HCT116 (cell line): ENCODE measurements at places on chromosomes 7 and 10. TPM values are rescaled to one million over a fixed set of nuclear protein-coding genes. Genes with fewer than 3 reads are reported as not detected.

GRCh38 chr7:158321056-158321700 lies 266.4 kb downstream of the PTPRN2 start:
- no peak for DNase-seq

DNA sequence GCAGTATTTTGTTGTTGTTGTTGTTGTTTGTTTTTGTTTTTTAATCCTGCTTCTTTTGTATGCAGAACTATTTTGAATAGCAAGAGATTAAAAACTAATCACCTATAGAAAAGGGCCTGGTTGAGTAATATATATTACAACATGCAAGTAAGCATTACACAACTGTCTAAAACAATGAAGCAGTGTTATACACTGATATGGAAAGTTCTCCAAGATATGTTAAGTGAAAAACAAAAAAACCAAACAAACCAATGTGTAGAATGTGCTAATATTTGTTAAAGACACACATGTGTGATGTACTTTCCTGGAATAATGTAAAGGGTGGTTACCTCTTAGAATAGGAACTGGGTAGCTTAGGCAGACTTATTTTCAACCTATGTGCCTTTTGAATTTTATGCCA lies 117.4 kb downstream of the ZNF365 start:
- no peak for DNase-seq

- no peak for DNase-seq
These were observed 9.6 kb downstream of the NEURL1 start for GRCh38 chr10:103502849-103503660.

The NSUN5 gene
- 70.4 TPM for total RNA-seq

- DNase-seq = no peak
These were observed 286.7 kb downstream of the DPP6 start for GRCh38 chr7:154338701-154339506.

DNA sequence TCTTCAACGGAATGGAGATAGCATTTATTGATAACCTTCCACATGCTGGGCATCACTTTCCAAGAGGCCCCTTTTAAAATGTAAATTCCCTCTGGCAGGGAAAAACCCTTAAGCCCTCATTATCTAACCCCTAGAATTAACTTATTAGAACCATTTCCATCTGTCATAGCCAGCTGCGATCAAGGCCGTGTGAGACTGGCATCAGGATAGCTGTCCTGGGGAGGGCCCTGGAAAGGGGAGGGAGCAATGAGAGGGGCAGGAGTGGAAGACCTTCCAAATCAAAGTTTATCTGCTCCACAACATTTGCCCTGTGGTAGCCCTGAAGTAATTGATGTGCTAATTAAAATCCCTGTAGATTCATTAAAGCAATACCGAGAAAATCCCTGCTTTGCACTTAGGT lies 45.0 kb upstream of the JAZF1 start:
- DNase-seq = no peak

The MGAM2 gene
- 0.05 TPM for total RNA-seq

DNA sequence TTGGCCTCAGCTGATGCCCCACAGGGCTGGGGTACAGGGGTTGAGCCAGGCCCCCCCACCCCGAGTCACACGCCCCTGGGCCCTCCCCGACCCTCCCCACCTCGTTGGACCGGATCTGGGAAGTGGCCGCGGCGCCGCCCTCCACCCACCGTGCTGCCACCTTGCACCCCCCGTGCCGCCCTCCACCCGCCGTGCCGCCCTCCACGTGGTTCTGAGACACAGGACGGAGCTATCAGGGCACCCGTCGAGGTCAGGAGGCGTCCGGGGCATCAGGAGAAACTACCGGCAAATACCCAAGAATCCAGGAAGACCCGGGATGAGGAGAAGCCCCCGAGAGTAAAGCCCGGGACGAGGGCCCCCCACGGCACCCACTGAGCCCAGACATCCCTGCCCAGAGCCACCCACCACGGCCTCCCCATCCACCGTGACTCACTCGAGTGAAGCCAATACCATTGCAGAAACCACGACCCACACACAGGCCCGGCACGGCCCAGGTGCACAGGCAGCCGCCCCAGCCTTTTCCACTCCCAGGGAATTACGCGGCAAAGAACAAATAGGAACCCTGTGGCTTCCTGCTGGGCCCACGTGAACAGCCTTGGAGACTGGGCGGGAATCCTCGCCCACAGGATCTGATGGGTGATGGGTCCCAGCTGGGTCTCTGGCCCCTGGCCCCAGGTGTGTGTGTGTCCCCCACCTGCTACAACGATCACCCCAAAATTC lies 34.0 kb downstream of the ADAP1 start:
- DNase-seq = no peak

The UNC5B gene
- 22.0 TPM for total RNA-seq

The PRPS1L1 gene
- total RNA-seq = not detected

- DNase-seq = no peak
These were observed 4.9 kb downstream of the ZNF277 start for GRCh38 chr7:112211348-112211907.

The HPS1 gene
- 64.3 TPM for total RNA-seq

- peak; percentile 77 for DNase-seq
These were observed 118.3 kb downstream of the CCDC71L start for GRCh38 chr7:106542550-106543220.
